Stimulated activated CD4-positive, alpha-beta T cell treated with anti-CD3 and anti-CD28 coated beads, Interleukin-1b, Interleukin-23, amount 100 ng/mL, for 1 hour (primary cell): ENCODE measurements at places on chromosomes 16 and 17.

GRCh38 chr16:67326472-67327309 lies at the start of the genes KCTD19 and LRRC36:
Gene KCTD19 (minus strand): TSS chr16:67326741. CDS start chr16:67326707, 34 bp downstream.
Gene LRRC36 (plus strand): TSS chr16:67326815. CDS start chr16:67326863, 48 bp downstream.
- DNase-seq: no peak

- no peak for DNase-seq
Measured at GRCh38 chr17:10805911-10806310, 2.0 kb upstream of the TMEM238L start.

GRCh38 chr16:85027958-85028684 lies 526 bp downstream of the KIAA0513 start:
- no peak for DNase-seq

GRCh38 chr17:17831208-17832031 lies 5.4 kb downstream of the SREBF1 start:
- DNase-seq: no peak

DNA sequence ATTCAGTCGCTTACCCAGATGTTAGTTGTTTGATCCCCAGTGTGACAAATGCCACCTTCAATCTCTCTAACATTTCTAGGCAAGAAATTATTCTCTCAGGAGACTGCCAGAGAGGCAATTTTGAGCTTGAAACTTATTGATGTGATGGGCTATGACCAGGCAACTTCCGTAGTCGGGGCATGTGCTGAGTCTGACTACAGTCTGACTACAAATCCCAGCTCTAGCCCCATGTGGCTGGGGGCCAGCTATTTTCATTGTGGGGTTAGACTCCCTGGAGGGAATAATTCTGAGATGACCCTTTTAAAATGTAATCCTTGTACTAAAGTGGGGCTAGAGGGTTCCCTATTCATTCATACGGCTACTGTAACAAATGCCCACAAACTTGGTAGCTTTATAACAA lies 65.9 kb downstream of the RBFOX1 start:
- no peak for DNase-seq

GRCh38 chr16:85757341-85757822 lies 6.5 kb upstream of the C16orf74 start:
- DNase-seq: no peak

GRCh38 chr17:62920300-62920699 lies 45.7 kb upstream of the TANC2 start:
- DNase-seq: no peak

GRCh38 chr17:31374094-31374447 lies 17.4 kb upstream of the RAB11FIP4 start:
- DNase-seq: no peak

DNA sequence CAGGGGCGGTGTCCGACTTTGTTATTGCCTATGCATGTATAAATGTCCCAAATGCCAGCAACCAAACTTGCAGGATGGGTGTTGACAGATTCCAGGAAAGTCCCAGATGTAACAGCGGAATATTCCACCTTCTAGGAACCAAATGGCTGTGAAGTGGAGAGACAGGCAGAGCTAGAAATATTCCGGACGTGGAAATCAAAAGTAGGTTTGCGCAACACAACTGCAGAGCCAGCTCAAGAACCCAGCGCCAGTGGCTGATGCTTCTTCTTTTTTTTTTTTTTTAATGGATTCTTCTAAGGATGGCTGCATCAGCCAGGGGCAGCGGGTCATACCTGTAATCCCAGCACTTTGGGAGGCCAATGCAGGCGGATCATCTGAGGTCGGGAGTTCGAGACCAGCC lies 601.7 kb downstream of the MAF start:
- no peak for DNase-seq

- no peak for DNase-seq
Measured at GRCh38 chr16:81164958-81165357, 68.8 kb upstream of the GCSH start.

GRCh38 chr16:2008009-2008526 lies 1.6 kb downstream of the ZNF598 start:
- DNase-seq: no peak
